ENCODE measurements at places on chromosomes 11 and 22.

DNA sequence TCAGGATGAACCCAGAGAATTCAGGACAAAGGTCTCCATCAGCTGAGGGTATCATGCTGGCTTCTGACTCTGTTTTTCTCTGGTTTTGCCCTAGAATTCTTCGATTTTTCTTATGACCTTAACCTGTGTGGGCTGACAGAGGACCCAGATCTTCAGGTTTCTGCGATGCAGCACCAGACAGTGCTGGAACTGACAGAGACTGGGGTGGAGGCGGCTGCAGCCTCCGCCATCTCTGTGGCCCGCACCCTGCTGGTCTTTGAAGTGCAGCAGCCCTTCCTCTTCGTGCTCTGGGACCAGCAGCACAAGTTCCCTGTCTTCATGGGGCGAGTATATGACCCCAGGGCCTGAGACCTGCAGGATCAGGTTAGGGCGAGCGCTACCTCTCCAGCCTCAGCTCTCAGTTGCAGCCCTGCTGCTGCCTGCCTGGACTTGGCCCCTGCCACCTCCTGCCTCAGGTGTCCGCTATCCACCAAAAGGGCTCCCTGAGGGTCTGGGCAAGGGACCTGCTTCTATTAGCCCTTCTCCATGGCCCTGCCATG is 16.8 kb downstream of the SERPING1 start:
- DNase-seq = no peak

GRCh38 chr11:117997823-117998579 is 11.8 kb downstream of the IL10RA start:
- DNase-seq = no peak

GRCh38 chr11:76672431-76673175 is 2.1 kb upstream of the LRRC32 start:
- peak; percentile 32 for DNase-seq

GRCh38 chr11:9802291-9802861 is 138.5 kb downstream of the SWAP70 start:
- DNase-seq = no peak
